Natural killer cell (primary cell): ENCODE measurements at places on chromosomes 16 and 17. TPM values are rescaled to one million over a fixed set of nuclear protein-coding genes. Genes with fewer than 3 reads are reported as not detected.

OR3A3 gene
- not detected for total RNA-seq

PRSS27 gene
- 0.42 TPM for total RNA-seq

SHISA6 gene
- not detected for total RNA-seq

PPY gene
- total RNA-seq, result not detected

RAP1GAP2 gene
- 418 TPM for total RNA-seq

YPEL3 gene
- 177 TPM for total RNA-seq

PLA2G10 gene
- not detected for total RNA-seq

TPSD1 gene
- total RNA-seq, result not detected

PDPR gene
- total RNA-seq, result 52.0 TPM

LCAT gene
- 11.5 TPM for total RNA-seq

GRIN2A gene
- not detected for total RNA-seq

ZP2 gene
- not detected for total RNA-seq

MFAP4 gene
- not detected for total RNA-seq

CCL5 gene
- 1,167 TPM for total RNA-seq

SLC47A1 gene
- total RNA-seq, result 0.29 TPM

SLC47A2 gene
- not detected for total RNA-seq

SSTR5 gene
- not detected for total RNA-seq

PRR15L gene
- not detected for total RNA-seq

CCL15 gene
- not detected for total RNA-seq

RUSF1 gene
- 61.5 TPM for total RNA-seq

CCL4L2 gene
- total RNA-seq, result 31.2 TPM

CHST5 gene
- not detected for total RNA-seq

NPIPB6 gene
- total RNA-seq, result not detected

TBC1D3B gene
- total RNA-seq, result 4.3 TPM

MAF gene
- total RNA-seq, result 27.1 TPM

CPPED1 gene
- 10.3 TPM for total RNA-seq

MRPL27 gene
- total RNA-seq, result 31.3 TPM

NEUROD2 gene
- not detected for total RNA-seq
